ENCODE measurements at places on chromosomes 7 and 10. TPM values are rescaled to one million over a fixed set of nuclear protein-coding genes. Genes with fewer than 3 reads are reported as not detected.

The EVX1 gene
- not detected for total RNA-seq

The SLC39A12 gene
- total RNA-seq, result not detected

The CEP41 gene
- 11.1 TPM for total RNA-seq

The CHAT gene
- not detected for total RNA-seq

The MCM10 gene
- 11.8 TPM for total RNA-seq

The TCAF2 gene
- 3.3 TPM for total RNA-seq

DNA sequence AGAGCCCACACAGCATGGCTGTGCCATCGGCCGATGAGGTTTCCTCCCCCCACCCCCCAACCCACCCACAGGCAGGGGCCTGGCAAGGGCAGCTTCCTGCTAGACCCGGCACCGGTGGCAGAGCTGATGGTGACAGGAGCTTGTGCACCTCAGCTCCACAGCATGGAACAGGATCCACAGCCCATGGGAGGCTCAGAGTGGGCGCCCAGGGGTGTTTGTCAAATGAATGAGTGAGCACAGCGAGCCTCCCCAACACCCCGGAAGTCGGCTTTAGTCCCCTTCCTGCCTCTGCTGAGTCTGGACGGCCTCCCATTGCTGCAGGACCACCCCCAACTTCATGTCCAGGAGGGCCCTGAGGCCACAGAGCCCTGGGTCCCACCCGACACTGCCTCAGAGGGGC, 68.9 kb downstream of the PDGFA start:
- no peak for DNase-seq

DNA sequence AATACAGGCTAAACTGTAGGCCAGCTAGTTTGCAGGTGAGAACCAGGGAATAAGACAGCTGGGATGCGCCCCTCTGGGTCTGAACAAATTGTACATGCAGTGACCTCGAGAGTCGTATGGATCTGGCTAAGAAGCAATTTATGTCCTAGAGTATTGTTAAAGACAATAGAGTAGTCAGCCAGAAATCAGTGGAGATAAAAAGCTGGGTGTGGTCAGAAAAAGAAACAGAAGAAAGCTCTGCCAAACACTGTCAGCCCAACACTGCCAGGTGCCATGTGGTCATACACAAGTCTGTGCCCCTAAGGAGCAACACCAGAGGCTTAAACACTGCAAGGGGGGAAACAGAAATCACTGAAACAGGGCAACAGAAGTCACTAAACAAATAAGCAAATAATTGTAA, 62.2 kb downstream of the CNOT4 start:
- DNase-seq, result no peak

DNA sequence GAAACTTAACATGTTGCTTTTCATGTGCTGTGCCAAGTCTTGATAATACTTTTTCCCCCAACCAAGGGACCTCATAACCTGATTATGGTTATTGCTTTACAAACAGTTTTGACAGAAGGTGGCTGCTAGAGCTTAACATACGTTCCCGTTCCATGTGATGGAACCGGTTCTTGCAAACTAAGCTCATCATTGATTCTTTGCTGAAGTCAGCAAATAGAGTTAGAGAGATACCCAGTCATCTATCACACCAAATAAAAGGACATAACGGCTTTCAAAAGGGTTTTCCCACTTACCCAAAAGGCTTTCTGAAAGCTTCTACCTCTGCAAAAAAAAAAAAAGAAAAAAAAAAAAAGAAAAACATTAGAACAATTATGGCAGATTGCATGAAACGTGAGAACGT, 230.3 kb upstream of the MDFIC start:
- DNase-seq, result no peak

GRCh38 chr7:114819616-114820362, 102.1 kb upstream of the MDFIC start:
- DNase-seq, result peak; percentile 98

DNA sequence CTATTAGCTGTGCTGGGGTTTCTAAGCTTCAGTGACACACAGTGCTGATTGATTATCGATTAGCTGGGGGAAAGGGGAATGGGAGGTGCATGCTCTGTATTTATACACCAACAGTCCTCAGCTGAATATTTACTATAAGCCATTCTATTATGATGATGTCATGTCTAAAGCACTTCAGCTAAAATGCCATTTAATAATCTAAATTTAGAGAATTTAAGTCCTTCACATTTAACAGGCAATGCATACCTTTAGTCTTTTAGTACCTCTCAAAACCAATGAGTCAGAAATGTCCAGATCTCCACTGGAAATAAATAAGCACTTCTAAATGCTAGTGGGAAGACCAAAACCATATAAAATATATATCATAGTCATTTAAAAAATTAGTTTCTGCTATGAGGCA, 24.6 kb downstream of the RPP38 start:
- DNase-seq, result peak; percentile 44

DNA sequence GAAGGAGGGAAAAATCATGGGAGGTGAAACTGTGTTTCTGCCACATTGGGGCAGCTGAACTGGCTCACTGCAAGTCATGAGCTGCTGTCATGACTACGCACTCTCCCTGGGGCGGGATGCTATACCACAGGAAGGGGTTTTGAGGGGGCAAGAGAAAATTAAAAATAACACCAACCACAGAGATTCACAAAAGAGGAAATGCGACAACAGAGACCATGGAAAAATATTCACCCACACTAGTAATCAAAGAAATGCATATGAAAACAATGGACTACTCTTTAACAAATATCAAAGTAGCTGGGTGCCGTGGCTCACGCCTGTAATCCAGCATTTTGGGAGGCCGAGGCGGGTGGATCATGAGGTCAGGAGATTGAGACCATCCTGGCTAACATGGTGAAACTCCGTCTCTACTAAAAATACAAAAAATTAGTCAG, 65.2 kb upstream of the TM9SF3 start:
- no peak for DNase-seq
